Sciatic nerve (tissue), 2 donors: ENCODE measurements at places on chromosomes 3 and 15. TPM values are rescaled to one million over a fixed set of nuclear protein-coding genes. Genes with fewer than 3 reads are reported as not detected.

MDFIC2 gene
- not detected for total RNA-seq

COL6A5 gene
- not detected for total RNA-seq

LDHAL6B gene
- not detected for total RNA-seq

CFAP91 gene
- 17.3 TPM for total RNA-seq

GRAMD2A gene
- 6.7 TPM for total RNA-seq

SPATA12 gene
- not detected for total RNA-seq

TRPC1 gene
- total RNA-seq, result 30.4 TPM

SCAMP2 gene
- 68.2 TPM for total RNA-seq

NLGN1 gene
- 26.0 TPM for total RNA-seq

ACSBG1 gene
- 0.18 TPM for total RNA-seq

PYGO1 gene
- total RNA-seq, result 15.1 TPM

FRMD4B gene
- total RNA-seq, result 48.6 TPM

CHRD gene
- total RNA-seq, result 27.0 TPM

CHRNA5 gene
- 1.8 TPM for total RNA-seq

RPLP1 gene
- 1,014 TPM for total RNA-seq

EIF5A2 gene
- 19.1 TPM for total RNA-seq

ACTC1 gene
- 0.94 TPM for total RNA-seq

LRRC31 gene
- not detected for total RNA-seq

FBXL22 gene
- 0.71 TPM for total RNA-seq

CD86 gene
- total RNA-seq, result 15.4 TPM

C3orf52 gene
- 9.1 TPM for total RNA-seq

DISP2 gene
- 2.1 TPM for total RNA-seq

ARPP21 gene
- total RNA-seq, result 0.62 TPM

STAC gene
- total RNA-seq, result 4.4 TPM

TMEM158 gene
- total RNA-seq, result 6.5 TPM

SERINC4 gene
- total RNA-seq, result 0.31 TPM

SSUH2 gene
- 0.53 TPM for total RNA-seq

CCR9 gene
- 0.31 TPM for total RNA-seq

TLNRD1 gene
- total RNA-seq, result 14.0 TPM

FILIP1L gene
- 36.2 TPM for total RNA-seq

KY gene
- total RNA-seq, result 3.3 TPM

LTK gene
- total RNA-seq, result 1.1 TPM

A4GNT gene
- total RNA-seq, result not detected

FGF12 gene
- 3.2 TPM for total RNA-seq

CLCN2 gene
- total RNA-seq, result 24.5 TPM
